ENCODE measurements at places on chromosomes 1 and 21.

DNA sequence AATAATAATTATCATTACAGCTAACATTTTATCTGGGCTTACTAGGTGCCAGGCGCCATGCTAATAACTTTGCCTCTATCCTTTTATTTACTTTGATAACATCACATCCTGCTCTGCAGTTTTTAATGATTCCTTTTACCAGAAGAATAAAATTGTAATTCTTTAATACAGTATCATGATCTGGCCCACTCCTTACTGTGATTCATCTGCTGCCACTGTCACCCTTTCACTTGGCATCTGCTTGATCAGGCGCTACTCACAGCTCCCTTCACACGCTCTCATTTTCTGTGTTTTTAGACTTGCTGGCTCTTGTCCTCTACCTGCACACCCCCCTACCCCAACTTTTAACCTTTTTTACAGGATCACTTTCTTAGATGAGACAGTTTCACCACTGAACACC is 167.5 kb downstream of the NTMT2 start:
- no peak for DNase-seq

GRCh38 chr1:11977625-11978024 is 2.6 kb upstream of the MFN2 start:
- DNase-seq: peak; percentile 43

DNA sequence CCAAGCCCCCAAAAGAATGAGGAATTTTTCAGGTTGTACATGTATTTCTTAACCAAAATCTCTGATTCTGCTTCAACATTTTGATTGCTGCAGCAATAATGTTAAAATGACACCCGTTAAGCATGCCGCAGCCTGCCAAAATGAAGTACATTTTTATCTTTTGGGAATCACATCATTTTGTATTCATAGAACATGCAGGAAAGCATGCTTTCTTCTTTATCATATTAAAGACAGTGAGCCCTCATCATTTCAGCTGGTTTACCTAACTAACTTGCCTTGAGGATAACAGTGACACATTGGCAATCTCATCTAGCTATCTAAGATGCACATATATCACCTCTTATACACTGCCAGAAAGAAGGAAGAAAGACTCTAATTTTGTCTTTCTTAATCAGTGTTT is 299.2 kb downstream of the LTN1 start:
- no peak for DNase-seq

DNA sequence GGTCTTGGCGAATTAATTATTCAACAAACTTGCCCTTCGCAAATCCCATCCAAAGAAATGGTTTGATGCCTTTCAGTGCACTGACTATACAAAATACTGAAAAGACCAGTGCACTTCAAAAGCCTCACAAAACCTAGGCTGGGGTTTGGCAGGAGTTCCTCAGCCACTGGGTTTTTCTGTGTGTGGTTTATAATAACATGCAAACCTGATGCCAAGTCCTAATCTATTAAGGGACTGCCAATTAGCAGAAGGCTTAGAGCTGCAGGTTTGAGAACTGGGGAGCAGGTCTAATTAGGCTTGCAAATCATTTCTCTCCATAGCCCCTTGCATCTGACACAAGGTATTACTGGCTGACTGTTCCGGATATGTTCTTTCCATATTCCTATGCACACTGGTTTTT is 27.7 kb downstream of the PLPP3 start:
- no peak for DNase-seq

DNA sequence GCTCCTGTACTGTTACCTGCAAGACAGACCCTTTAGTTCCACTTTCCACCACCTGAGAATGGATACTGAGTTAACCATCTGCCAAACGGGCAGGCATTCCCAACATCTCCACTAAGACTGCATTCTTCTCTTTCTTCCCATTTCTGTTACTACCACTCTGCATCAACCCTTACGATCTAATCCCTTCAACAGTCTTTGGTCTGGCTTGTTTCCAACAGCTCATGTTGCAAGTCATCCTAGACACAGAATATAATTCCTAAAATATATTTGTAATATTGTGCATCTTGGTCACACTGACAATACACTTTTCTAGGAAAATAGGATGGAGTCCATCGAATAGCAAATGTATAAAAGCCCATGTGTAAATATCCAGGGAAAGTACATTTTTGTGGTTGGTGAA is 166.7 kb downstream of the SIPA1L2 start:
- DNase-seq: peak; percentile 63

DNA sequence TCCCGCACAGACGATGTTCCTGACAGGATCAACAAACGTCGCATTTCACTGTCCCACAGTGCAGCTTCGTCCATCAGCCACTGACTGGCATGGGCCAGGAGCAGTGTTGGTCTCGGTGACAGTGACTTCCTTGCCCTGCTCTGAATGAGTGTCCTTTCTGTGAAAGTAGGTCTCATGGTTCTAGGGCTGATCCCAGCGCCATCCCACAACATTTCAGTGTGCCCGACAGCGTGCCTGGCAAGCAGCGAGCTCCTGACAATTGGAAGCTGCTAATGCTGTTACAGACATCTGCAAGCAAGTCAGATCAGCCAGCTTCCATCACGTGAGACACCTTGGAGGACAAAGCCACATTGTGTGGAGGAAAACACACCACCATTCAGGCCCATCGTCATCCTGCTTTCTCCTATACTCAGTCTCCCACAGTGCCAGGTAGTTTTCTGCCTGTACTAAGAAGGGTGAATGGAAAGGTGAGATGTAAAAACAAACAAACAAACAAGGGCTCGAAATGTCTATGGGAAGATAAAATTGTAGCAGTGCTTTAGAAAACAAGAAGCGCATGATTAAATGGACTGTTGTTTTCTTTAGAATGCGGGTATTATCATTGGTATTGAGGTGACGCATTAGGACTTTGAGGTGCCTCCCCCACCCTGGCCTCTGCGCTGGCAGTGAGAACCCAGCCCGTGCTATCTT is 21.9 kb downstream of the ERRFI1 start:
- DNase-seq: no peak

GRCh38 chr21:20272791-20273362 is 725.3 kb upstream of the NCAM2 start:
- no peak for DNase-seq

DNA sequence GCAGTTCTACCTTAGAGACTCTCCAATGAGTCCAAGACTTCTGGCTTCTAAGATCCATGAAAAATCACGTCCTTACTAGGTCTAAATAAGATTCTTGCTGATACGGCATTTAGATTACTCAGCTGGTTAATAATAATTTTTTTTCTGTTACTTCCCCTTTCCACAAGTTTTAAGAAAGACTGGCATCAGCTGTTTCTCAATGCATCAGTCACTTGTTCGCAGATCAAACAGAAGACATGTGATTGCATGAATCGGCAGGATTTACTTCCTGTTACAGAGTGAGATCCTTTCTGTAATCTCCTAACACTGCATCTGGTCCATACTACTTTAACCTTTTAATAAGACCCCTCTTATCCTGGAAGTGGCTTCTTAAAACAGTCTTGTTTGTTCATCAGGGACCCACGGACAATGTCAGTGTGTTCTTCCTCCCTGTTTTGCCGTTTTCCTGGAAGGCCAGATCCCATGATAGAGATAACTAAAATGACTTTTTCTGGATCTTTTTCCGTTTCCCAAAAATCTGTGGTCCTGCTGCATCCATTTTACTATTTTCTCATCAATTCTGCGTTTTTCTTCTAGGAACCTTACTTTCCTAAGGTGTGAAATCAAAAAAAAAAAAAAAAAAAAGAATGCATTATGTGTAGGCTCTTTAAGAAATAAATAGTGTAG is 6.1 kb downstream of the NPL start:
- DNase-seq: no peak

- peak; percentile 77 for DNase-seq
Observed at GRCh38 chr1:24704411-24705259, 40.6 kb upstream of the CLIC4 start.

DNA sequence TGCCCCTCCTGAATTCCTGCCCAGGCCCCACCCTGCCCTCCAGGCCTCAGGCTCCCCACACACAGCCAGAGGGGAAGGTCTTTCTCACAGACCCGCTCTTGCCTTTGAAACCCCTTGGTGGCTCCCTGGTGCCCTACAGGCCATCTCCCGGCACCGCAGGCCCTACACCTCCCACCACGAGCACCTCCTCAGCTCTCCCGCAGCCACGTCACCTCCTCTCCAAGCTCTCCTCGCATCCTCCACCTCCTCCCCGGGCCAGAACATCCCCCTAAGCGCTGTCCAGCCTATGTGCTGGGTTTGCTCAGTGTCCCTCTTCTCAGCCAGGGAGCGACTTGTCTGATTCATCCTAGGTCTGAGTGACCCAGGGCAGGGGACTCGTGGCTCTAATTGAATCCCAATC is 66.4 kb downstream of the DMRTB1 start:
- peak; percentile 24 for DNase-seq

GRCh38 chr21:31552826-31553225 is 106.7 kb upstream of the SOD1 start:
- no peak for DNase-seq

GRCh38 chr1:5891736-5892135 is 100.5 kb downstream of the NPHP4 start:
- DNase-seq: peak; percentile 46

- DNase-seq: no peak
Observed at GRCh38 chr1:160520582-160520981, 2.5 kb downstream of the SLAMF6 start.

- DNase-seq: no peak
Observed at GRCh38 chr1:50237056-50237455, 128.3 kb downstream of the ELAVL4 start.

DNA sequence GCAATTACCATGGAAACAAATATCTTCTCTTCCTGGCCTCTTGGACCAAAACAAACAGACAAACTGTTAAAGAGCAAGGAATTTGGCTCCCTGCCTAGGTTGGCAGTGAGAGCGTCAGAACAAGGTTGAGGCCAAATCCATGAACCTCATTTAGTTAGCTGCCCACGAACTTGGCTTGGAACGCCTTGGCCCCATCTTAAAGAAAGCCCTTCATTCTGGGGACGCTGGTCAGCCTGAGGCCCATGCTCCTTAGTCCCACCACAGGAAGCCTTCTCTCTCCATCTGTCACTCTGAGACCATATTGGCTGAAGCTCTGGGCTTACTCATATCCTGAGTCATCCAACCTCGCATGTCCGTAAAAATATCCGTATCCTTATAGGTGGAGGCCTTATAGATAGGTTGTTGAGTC is 62.4 kb upstream of the DIRAS3 start:
- peak; percentile 83 for DNase-seq

GRCh38 chr1:179742717-179743678 is at the start of gene FAM163A:
Gene FAM163A (plus strand): TSS chr1:179743291. CDS start chr1:179813098, 69,807 bp downstream.
- peak; percentile 2 for DNase-seq

DNA sequence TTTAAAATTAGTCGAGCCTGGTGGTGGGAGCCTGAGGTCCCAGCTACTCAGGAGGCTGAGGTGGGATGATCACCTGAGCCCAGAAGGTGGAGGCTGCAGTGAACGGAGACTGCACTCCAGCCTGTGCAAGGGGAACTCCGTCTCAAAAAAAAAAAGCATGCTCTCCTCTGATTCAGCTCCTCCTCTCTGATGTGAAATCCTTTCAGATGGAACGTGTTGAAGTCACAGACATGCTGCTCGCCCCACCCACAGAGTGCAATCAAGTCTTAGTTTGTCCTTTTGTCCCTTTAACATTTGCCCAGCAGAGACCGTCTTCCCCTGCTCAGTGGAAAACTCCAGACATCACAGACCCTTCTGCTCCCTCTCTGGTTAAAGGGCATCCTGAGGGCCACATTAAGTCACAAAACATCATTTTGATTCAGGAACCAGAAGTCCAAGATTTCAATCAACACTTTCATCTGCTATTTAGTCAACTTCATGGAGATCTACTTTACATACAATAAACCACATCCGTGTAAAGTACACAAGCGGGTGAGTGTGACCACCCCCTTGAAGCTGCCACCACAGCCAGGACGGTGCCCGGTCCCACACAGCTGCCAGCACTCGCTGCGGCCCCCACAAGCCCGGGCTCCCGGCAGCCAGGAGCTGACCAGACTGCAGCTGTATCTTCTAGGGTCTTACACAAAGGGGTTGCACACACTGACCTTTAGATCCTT is 18.9 kb upstream of the RNF223 start:
- DNase-seq: no peak

GRCh38 chr1:202283379-202283844 is 58.3 kb downstream of the UBE2T start:
- DNase-seq: peak; percentile 97

DNA sequence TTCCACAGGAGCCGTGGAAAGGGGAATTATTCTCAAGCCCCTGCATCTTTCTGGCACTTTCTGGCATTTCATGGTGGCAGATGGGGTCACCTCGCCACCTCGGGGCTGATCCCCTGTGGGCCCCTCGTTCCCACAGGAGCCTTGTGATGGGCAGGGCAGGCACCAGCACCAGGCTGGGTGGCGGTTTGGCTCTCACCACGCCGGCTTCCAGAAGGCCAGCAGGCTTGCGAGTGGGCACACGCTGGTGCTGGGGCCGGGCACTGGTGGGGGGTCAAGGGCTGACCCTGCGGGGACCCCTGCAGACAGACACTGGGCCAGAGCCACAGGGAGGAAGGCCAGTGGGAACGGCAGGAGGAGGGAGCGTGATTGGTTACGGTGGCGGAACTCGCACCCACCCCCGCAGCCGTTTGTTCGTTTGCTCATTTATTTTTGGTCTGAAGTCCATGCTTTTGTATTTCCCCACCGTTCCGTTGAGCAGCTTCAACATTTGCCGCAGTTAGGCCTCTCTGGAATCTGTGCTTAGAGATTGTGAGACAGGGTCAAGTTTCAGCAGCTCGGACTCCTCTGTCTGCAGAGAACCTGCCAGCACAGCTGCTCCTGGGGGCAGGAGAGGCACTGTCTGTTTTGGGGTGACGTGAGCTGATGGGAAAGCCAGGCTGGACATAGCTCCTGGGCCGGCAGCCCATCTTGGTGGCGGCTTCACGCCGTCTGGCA is 5.3 kb downstream of the COL18A1 start:
- no peak for DNase-seq

DNA sequence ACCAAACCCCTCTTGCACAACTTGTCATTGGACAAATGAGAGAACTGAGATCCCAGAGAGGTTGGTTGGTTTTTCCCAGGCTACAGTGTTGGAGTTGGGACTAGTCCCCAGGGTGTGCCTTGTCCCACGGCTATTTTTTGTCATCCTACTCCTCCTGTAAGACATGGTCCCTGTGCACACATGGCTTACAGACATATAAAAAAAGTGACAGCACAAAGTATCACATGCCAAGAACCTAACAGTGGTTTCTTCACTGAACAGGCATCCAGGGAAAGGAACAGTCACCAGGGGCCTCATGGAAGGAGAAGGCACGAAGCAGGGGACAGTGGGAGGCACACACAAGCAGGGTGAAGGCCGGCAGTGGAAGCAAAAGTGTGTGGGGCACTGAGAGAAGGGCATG is 36.5 kb downstream of the SERBP1 start:
- no peak for DNase-seq

DNA sequence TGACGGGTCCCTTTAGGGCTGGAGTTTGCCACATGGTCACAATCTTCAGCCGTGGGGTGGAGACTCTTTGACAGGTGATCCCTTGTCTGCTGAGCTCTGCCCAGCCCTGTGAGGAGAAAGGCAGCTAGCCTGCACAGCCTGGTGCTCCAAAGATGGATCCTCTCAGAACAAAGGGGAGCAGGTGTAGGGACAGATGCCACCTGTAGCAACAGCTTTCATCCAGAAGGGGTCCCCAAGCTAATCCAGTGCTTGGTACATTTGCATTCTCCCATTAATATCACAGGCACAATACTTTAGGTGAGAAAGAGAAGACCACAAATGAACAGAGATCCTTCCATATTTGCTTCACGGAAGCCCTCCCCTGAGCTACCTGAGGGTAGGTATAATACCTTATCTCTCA is 93.2 kb downstream of the CCDC185 start:
- DNase-seq: no peak

Measured in fibroblast of upper back skin (primary cell).